ENCODE measurements at places on chromosomes 5 and 9. TPM values are rescaled to one million over a fixed set of nuclear protein-coding genes. Genes with fewer than 3 reads are reported as not detected.

The AK1 gene
- 166 TPM for total RNA-seq

The NUDT12 gene
- 24.8 TPM for total RNA-seq

The PCSK1 gene
- 3.6 TPM for total RNA-seq

The ADCY2 gene
- 0.67 TPM for total RNA-seq

The ENTPD2 gene
- 22.1 TPM for total RNA-seq

The TNFSF8 gene
- total RNA-seq = 0.88 TPM

The NR4A3 gene
- 3.9 TPM for total RNA-seq

The BTNL8 gene
- total RNA-seq = 51.6 TPM

The ARID3C gene
- not detected for total RNA-seq

DNA sequence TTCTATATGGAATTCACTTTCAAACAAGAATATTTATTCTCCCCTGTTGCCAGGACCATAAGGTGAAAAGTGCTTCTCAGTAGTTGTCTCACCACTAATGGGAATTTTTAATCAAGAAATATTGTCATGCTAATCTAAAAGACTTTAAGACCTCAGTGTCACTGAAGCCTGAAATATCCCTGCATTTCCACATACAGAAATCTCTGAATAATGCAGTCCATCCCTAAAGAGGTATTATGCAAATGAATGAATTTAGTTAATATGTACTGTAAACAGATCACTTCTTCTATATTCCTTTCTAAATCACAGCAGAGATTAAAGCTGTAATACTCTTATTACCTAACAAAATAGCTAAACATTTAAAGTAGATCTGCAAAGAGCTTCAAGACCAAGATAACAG is 531.1 kb upstream of the CDH6 start:
- H3K27ac ChIP-seq = no peak overlapping the region
- DNase-seq = no peak
- H3K4me1 ChIP-seq = no peaks in the 10 kb centered on the region
- H3K27me3 ChIP-seq = no peaks in the 10 kb centered on the region
- H3K36me3 ChIP-seq = no peaks in the 10 kb centered on the region

DNA sequence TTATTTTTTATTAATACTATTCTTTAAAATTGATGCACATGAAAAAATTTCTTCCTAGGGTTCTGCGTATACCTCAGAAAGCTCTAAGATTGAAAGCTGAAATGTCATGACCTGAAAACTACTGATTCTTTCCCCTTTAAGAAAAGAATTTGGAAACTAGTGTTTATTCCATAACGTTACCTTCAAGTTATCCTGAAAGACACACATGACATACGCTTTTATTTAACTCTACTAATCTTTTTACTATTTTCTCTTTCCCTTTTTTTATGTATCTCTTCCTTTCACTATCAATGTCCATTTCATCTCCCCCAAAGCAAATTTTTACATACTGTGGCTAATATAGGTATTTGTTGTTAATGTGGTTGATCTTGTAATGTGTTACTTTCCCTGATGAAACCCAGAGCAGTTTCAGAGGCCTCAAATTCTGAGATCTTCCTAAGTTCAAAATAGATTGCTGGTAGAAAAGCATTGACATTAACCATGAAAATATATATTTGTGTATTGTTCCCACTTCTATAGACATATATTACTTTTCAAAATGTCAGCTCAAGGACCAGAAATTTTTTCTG is 7.4 kb downstream of the NIPBL start:
- H3K27ac ChIP-seq = no peak overlapping the region
- H3K4me1 ChIP-seq = peaks cover 6% of the 10 kb centered on the region
- no peaks in the 10 kb centered on the region for H3K27me3 ChIP-seq
- no peaks in the 10 kb centered on the region for H3K36me3 ChIP-seq
- DNase-seq = no peak
- no peak overlapping the region for H3K4me3 ChIP-seq

DNA sequence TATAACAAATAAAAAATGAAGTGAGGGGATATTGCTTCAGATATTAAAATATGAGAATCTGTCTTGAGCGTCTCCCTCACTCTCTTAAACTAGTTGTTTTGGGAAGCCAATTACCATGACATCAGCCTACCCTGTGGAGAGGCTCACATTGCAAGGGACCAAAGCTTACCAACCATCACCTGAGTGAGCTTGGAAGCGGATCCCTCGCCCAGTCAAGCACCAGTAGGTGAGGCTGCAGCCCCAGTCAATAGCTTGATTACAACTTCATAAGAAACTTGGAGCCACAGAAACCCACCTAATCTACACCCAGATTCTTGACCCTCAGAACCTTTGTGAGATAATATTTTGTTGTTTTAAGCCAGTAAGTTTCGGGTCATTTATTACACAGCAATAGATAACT is 206.2 kb downstream of the CEMIP2 start:
- H3K4me3 ChIP-seq = no peak overlapping the region
- H3K27me3 ChIP-seq = no peaks in the 10 kb centered on the region
- no peak for DNase-seq
- H3K4me1 ChIP-seq = no peaks in the 10 kb centered on the region
- no peaks in the 10 kb centered on the region for H3K36me3 ChIP-seq
- H3K27ac ChIP-seq = no peak overlapping the region

GRCh38 chr5:95216136-95216955 is 68.5 kb downstream of the MCTP1 start:
- H3K36me3 ChIP-seq = no peaks in the 10 kb centered on the region
- no peaks in the 10 kb centered on the region for H3K4me1 ChIP-seq

DNA sequence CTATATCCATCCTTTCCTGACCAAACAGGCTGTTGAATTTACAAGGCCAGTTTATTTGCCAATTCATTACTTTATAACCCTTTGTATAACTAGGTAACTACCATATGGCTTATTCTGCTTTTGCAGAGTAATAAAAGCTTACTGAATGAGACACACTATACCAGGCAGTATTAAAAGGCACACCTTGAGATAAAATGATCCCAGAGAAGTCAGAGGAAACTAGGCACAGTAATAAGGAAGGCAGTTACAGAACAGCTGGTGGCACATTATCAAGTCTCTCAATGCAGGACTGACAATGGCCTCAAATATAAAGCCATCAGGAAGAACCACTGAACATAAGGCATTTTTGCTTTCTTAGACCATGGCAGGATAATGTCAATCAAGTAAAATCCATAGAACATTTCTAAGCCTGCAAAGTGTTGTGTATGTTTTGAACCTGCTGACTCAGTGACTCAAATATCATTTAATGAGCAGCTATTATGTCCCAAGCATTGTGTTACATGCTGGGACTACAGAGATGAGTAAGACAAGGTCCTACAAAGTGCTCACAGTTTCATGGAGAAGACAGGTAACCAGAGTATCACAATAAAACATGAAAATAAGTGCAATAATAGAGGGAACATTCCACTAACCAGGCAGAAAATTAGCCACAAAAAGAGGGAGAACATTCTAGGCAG is 52.5 kb downstream of the OXCT1 start:
- DNase-seq = peak; percentile 54
- H3K4me3 ChIP-seq = no peak overlapping the region
- H3K27ac ChIP-seq = peak overlapping the region; percentile 39
- peaks cover 3% of the 10 kb centered on the region for H3K4me1 ChIP-seq

- no peak overlapping the region for H3K4me3 ChIP-seq
- H3K36me3 ChIP-seq = no peaks in the 10 kb centered on the region
- no peaks in the 10 kb centered on the region for H3K4me1 ChIP-seq
- no peak overlapping the region for H3K27ac ChIP-seq
- DNase-seq = no peak
Observed at GRCh38 chr5:25160891-25161290, 516.1 kb upstream of the CDH10 start.

GRCh38 chr5:133697536-133698258 is 85.4 kb upstream of the FSTL4 start:
- H3K27ac ChIP-seq = no peak overlapping the region
- H3K4me3 ChIP-seq = no peak overlapping the region
- no peaks in the 10 kb centered on the region for H3K4me1 ChIP-seq
- no peaks in the 10 kb centered on the region for H3K36me3 ChIP-seq
- DNase-seq = no peak

GRCh38 chr9:132464547-132464946 is 54.5 kb downstream of the CFAP77 start:
- DNase-seq = no peak
- H3K4me1 ChIP-seq = no peaks in the 10 kb centered on the region
- no peaks in the 10 kb centered on the region for H3K36me3 ChIP-seq
- no peak overlapping the region for H3K4me3 ChIP-seq

GRCh38 chr5:133487093-133487492 is 125.2 kb downstream of the FSTL4 start:
- H3K27me3 ChIP-seq = no peaks in the 10 kb centered on the region
- H3K27ac ChIP-seq = no peak overlapping the region
- no peaks in the 10 kb centered on the region for H3K4me1 ChIP-seq

- H3K36me3 ChIP-seq = no peaks in the 10 kb centered on the region
- no peak overlapping the region for H3K4me3 ChIP-seq
- no peak overlapping the region for H3K27ac ChIP-seq
- no peaks in the 10 kb centered on the region for H3K27me3 ChIP-seq
- DNase-seq = no peak
- H3K4me1 ChIP-seq = no peaks in the 10 kb centered on the region
Observed at GRCh38 chr5:127320032-127320965, 29.7 kb downstream of the MEGF10 start.

GRCh38 chr5:169744336-169744735 is 107.3 kb downstream of the DOCK2 start:
- no peak for DNase-seq
- H3K36me3 ChIP-seq = no peaks in the 10 kb centered on the region
- H3K27me3 ChIP-seq = no peaks in the 10 kb centered on the region
- H3K4me1 ChIP-seq = no peaks in the 10 kb centered on the region

DNA sequence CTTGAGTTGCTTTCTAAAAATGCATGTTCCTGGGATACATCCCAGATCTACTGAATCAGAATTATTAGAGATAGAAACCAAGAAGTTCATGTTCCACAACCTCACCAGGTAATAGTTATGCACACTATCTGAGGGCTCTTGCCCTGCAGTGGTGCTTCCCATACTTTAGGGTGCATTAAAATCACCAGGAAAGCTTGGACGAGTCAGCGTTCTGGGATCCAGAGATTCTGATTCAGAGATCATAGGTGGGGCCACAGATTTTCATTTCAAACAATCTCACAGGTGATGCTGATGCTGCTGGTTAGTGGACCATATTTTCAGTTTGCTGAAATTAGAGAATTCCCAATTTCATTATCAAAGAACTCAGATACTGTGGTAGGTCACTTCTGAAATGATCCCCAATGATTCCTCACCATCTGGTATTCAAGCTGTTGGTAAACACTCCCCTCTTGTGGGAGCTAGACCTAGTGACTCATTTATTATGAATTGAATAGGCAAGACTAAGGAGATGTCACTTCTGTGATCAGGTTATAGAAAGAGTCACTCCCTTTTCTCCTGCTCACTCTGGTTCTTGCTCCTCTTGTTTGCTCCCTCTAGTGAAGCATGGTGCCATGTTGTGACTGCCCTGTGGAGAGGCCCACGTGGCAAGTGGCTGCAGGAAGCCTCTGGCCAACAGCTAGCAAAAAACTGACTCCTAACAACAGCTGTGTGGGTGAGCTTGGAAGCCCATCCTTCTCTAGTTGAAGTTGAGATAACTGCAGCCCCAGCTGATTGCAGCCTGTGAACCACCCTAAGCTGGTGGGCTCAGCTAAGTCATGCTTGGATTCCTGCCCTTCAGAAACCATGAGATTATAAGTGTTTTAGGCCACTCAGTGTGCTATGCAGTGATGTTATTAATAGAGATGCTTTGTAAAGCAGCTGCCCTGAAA is 59.8 kb downstream of the SH3TC2 start:
- no peak overlapping the region for H3K27ac ChIP-seq
- no peak for DNase-seq
- no peaks in the 10 kb centered on the region for H3K36me3 ChIP-seq
- no peaks in the 10 kb centered on the region for H3K27me3 ChIP-seq
- no peaks in the 10 kb centered on the region for H3K4me1 ChIP-seq

- H3K27me3 ChIP-seq = no peaks in the 10 kb centered on the region
- no peak within 1 kb of the TSS for H3K27ac ChIP-seq
- no peak for DNase-seq
- H3K4me3 ChIP-seq = no peak within 1 kb of the TSS
- no peaks in the 10 kb centered on the region for H3K36me3 ChIP-seq
Observed at GRCh38 chr5:142685418-142686209, at the start of gene FGF1. FGF1 (minus strand) TSS chr5:142686090; CDS start chr5:142614127, 71,963 bp downstream.

- H3K27me3 ChIP-seq = no peaks in the 10 kb centered on the region
- no peak overlapping the region for H3K4me3 ChIP-seq
- no peaks in the 10 kb centered on the region for H3K36me3 ChIP-seq
- H3K4me1 ChIP-seq = no peaks in the 10 kb centered on the region
- no peak overlapping the region for H3K27ac ChIP-seq
- DNase-seq = no peak
Observed at GRCh38 chr5:60243713-60244112, 350.2 kb upstream of the PDE4D start.

- no peaks in the 10 kb centered on the region for H3K36me3 ChIP-seq
- no peak overlapping the region for H3K27ac ChIP-seq
- DNase-seq = no peak
- H3K4me3 ChIP-seq = no peak overlapping the region
Observed at GRCh38 chr9:100070104-100071041, 28.4 kb downstream of the ERP44 start.
